ENCODE measurements at places on chromosomes 16 and 17. TPM values are rescaled to one million over a fixed set of nuclear protein-coding genes. Genes with fewer than 3 reads are reported as not detected.

ZNF750 gene
- not detected for total RNA-seq

DNA sequence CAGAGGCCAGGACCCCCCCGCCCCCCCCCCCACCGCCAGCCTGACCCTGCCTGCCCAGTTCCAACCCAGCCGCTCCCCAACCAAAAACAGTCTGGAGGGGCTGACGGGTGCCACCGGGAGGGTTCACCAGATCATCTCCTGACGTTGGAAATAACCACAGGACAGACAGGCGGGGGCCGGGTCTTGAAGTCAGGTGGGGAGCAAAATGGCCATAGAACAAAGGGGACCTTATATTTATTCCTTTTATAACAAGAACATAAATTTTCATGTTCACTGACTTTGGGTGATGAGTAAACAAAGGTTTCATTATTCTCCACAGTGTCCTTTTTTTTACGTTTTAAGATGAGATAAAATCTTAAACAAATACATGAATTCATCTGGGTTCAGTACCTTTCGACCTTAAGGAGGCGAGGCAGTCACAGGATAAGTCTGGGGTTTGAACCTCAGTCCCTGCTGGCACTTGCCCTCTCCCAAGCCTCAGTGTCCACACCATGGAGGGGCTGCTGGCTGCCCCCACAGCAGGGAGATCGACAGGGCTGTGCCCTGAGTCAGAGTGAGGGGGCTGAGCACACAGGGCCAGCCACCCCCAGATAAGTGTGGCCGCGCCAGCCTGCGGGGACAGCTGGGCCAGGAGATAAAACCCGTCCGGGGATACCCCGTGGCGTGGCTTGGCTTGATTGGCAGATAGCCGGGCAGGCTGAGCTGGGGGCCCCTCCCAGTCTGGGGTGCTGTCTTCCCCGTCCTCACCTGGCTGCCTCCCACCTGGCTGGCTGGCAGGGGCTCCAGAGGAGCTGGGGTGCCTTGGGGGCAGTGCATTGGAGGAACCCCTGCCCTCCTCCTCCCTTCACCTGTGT is 15.0 kb downstream of the SLC7A5 start:
- H3K4me3 ChIP-seq, result no peak overlapping the region
- peak overlapping the region; percentile 83 for H3K27ac ChIP-seq
- DNase-seq, result no peak
- no peaks in the 10 kb centered on the region for H3K27me3 ChIP-seq
- peaks cover 9% of the 10 kb centered on the region for H3K36me3 ChIP-seq

DNA sequence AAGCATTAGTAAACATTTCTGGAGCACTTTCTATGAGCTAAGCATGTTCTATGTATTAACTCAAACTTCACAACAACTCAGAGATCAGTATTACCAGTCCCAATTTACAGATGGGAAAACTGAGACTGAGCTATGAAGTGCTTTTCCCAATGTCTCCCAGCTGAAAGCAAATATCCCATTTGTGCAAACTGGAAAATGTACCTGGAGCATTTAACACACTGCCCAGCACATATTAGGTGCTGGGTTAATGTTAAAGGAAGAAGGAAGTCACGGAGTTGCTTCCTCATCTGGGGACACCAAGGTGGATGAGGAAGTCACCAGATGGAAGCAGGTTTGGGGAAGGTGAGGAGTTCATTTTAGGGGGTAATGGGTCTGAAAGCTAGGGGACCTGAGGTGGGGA is 66.1 kb downstream of the ABCC6 start:
- H3K36me3 ChIP-seq, result no peaks in the 10 kb centered on the region
- H3K27me3 ChIP-seq, result no peaks in the 10 kb centered on the region
- no peak overlapping the region for H3K4me3 ChIP-seq
- no peak for DNase-seq

KRTAP3-2 gene
- not detected for total RNA-seq

ZNF624 gene
- total RNA-seq, result 0.78 TPM

CYGB gene
- total RNA-seq, result 48.7 TPM

GRCh38 chr16:12927591-12927990 is 26.2 kb downstream of the SHISA9 start:
- H3K4me1 ChIP-seq, result no peaks in the 10 kb centered on the region
- H3K4me3 ChIP-seq, result no peak overlapping the region
- no peaks in the 10 kb centered on the region for H3K36me3 ChIP-seq
- H3K27ac ChIP-seq, result no peak overlapping the region
- DNase-seq, result no peak

DNA sequence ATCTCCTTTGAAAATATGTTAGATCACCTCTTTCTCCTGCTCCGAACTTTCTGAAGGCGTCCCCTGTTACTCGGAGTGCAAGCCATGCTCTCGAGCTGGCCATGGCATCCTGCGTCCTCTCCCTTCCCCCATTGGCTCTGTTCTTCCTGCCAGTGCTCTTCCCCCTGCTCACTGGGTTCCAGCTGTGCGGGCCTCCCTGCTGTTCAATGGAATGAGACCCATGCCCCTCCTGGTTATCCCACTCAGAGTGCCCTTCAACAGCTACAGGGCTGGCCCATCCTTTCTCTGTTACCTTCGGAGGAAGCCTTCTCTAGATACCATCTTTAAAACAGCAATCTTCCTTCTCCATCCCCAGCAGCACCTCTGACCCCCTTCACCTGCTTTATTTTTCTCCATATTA is 504.3 kb downstream of the MAF start:
- H3K27ac ChIP-seq, result no peak overlapping the region
- no peaks in the 10 kb centered on the region for H3K4me1 ChIP-seq
- no peak overlapping the region for H3K4me3 ChIP-seq
- no peaks in the 10 kb centered on the region for H3K27me3 ChIP-seq

KREMEN2 gene
- not detected for total RNA-seq

TTYH2 gene
- 18.2 TPM for total RNA-seq

TNFRSF17 gene
- total RNA-seq, result not detected

SMARCD2 gene
- 30.4 TPM for total RNA-seq

DNA sequence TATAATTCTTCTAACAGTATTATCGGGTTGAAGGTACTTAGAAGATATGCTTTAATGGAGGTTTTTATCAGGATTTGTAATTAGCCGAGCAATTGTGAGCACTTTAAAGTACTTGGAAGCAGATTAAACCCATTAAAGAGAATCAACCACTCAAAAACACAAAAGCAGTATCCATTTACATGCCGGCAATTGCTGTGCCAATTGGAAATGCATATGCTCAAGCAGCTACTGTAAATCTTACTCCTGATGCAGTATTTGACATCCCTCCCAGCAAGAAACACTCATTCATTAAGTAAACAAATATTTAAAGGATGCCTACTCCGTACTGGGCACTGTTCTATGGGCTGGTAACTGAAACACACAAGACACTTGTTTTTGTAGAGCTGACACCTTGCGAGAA is 11.4 kb upstream of the CCL1 start:
- no peaks in the 10 kb centered on the region for H3K27me3 ChIP-seq
- no peak for DNase-seq
- no peaks in the 10 kb centered on the region for H3K36me3 ChIP-seq
- H3K4me3 ChIP-seq, result no peak overlapping the region
- no peak overlapping the region for H3K27ac ChIP-seq
- no peaks in the 10 kb centered on the region for H3K4me1 ChIP-seq

- H3K4me3 ChIP-seq, result no peak overlapping the region
- no peaks in the 10 kb centered on the region for H3K36me3 ChIP-seq
- H3K27me3 ChIP-seq, result no peaks in the 10 kb centered on the region
- H3K4me1 ChIP-seq, result peaks cover 1% of the 10 kb centered on the region
- no peak overlapping the region for H3K27ac ChIP-seq
These were observed 4.1 kb upstream of the PITPNA start for GRCh38 chr17:1566505-1567199.

GRCh38 chr16:5024632-5025031 is 9.1 kb downstream of the NAGPA start:
- H3K4me1 ChIP-seq, result peaks cover 5% of the 10 kb centered on the region
- H3K27me3 ChIP-seq, result no peaks in the 10 kb centered on the region
- no peak overlapping the region for H3K27ac ChIP-seq
- H3K4me3 ChIP-seq, result no peak overlapping the region

B3GNT9 gene
- 31.6 TPM for total RNA-seq

DNA sequence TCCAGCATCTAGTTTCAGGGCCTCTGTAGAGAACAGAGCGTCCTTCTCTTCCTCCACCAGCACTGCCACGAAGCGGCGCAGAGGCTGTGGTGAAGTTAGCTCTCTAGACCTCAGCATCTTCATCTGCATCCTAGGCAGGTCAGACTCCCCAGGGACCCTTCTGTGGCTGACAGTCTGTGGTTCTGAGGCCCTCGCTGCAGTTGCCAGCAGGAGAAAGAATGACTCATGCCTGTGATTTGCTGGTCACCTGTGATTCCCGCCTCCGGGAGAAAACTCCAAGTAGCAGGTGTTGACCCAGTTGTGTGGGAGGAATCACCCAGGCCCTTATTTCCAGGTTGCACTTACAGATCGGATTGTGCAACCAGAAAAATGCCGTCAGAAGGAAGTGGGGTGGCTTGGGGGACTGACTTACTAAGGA is 117.3 kb upstream of the CACNG5 start:
- peak; percentile 30 for DNase-seq
- H3K36me3 ChIP-seq, result no peaks in the 10 kb centered on the region
- no peaks in the 10 kb centered on the region for H3K4me1 ChIP-seq
- H3K27ac ChIP-seq, result no peak overlapping the region

- peaks cover 13% of the 10 kb centered on the region for H3K4me1 ChIP-seq
- no peak overlapping the region for H3K27ac ChIP-seq
- no peak for DNase-seq
- H3K4me3 ChIP-seq, result no peak overlapping the region
- no peaks in the 10 kb centered on the region for H3K27me3 ChIP-seq
These were observed 3.8 kb upstream of the RPL23 start for GRCh38 chr17:38857271-38857670.

PHKG2 gene
- total RNA-seq, result 16.0 TPM

GRCh38 chr17:13609941-13610340 is 8.2 kb upstream of the HS3ST3A1 start:
- H3K36me3 ChIP-seq, result no peaks in the 10 kb centered on the region
- no peaks in the 10 kb centered on the region for H3K4me1 ChIP-seq
- DNase-seq, result no peak
- no peak overlapping the region for H3K27ac ChIP-seq
- H3K4me3 ChIP-seq, result no peak overlapping the region

DNA sequence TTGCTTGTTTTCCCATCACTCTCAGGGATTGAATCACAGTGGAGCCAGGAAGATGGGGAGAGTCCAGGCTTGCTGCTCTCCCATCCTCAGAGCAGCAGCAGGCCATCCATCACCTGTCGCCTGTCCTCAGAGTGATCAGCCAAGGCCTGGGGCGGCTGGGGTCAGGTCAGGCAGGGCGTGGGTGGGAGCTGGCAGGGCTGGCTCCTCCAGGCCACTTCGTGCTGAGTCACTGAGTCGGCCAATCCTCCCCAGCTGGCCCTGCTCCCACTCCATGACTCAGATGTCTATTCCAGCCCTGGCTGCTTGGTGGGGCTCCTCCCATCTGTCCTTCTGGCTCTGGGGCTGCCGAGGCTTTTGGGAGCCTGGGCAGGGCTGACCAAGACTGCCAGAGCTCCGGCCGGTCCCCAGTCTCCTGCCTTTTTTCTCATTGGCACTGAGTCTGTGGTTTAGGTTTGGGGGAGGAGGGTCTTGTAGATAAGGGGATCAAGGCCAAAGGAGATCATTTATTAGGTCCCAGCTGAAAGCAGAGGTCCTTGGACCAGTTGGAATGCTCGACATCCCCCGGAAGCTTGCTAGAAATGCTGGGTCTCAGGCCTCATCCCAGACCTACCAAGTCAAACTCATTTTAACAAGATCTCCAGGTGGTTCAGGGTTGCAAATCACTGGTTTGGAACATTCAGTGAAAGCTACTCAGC is 72.7 kb downstream of the ABCC1 start:
- peaks cover 37% of the 10 kb centered on the region for H3K4me1 ChIP-seq
- peak; percentile 97 for DNase-seq
- peak overlapping the region; percentile 83 for H3K27ac ChIP-seq
- H3K36me3 ChIP-seq, result peaks cover 10% of the 10 kb centered on the region
- no peak overlapping the region for H3K4me3 ChIP-seq

DNA sequence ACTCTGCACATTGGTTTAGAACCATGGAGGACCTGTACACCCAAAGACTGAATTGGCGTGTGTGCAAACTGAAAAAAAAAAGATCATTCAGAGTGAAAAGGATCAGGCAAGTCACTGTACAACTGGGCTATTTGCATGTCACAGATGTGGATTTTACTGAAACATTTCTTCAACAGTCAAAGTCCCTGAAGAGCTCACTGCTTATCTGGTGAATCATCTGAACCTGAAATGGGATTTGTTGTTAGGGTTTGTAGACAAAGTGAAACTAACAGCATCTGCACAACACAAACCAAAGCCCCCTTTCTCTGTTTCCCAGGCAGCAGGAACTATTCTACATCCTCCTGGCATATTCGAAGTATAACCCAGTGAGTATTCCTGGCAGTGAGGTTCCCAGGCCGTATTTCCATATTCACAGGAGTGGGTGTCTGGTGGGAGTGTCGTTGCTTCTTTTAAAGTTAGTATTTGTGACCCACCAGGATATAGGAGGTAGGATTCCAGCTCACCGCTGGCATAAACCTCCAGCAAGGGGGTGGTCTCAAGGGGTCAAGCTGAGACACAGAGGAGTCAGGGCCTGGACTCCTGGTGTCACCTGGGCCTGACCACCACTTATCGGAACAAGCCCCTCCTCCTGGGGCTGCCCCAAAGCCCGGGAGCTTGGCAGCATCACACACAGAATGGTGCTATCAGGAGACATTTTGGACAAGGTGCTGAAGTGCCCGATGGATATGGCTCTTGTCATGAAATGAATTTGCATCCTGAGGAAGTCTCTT is 80.9 kb downstream of the GOSR1 start:
- H3K27ac ChIP-seq, result no peak overlapping the region
- peak; percentile 48 for DNase-seq
- H3K4me1 ChIP-seq, result no peaks in the 10 kb centered on the region
- H3K27me3 ChIP-seq, result no peaks in the 10 kb centered on the region
- H3K36me3 ChIP-seq, result no peaks in the 10 kb centered on the region

DNA sequence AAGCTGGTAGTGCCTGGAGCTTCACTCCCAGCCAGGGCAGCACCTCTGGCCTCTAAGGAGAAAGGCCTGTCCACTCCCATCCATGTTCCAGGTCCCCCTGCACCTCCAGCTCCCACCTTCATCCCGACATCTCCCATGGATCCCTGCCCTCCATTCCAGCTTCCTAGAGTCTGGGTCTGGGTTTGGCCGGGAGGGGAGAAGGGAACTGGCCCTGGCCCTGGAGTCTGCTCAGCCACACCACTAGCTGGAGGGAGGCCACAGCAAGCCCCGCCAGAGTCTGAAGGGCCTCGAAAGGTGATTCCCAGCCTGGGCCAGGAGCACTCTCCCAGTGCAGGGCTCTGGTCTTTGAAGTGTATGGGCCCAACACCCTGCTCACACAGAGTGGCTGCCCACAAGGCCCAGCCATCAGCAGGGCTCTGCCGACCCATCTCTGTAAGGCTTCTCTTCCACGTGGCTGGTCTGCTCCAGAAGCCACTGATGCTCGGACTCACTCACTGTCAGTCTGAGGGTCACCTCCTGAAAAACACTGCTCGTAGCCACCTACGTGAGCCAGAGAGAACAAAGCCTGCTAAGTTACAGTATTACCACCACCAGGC is 4.7 kb downstream of the NAT9 start:
- no peak for DNase-seq
- H3K4me1 ChIP-seq, result peaks cover 61% of the 10 kb centered on the region
- no peak overlapping the region for H3K27ac ChIP-seq
- H3K36me3 ChIP-seq, result peaks cover 33% of the 10 kb centered on the region
- no peak overlapping the region for H3K4me3 ChIP-seq
- H3K27me3 ChIP-seq, result no peaks in the 10 kb centered on the region

Measured in right atrium auricular region (tissue), 2 donors.